ENCODE measurements at places on chromosomes 6 and 20.

DNA sequence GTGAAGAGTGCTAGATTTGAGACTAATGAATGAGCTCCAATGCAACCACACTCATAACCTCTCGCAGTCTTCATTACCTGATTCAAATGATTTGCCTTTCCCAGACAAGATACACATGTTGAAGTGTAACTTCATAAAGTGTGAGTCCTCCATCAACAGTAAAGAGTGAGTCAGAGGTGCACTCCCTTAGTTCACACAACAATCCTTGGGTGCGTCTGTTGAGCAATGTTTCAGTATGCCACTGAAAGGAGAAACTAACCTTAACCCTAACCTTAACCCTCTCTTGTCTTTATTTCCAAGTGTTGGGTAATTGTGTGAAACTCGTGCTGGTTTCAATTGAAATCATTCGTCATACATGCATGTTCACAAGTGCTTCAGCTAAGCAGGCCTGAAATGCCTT, 21.0 kb upstream of the RIN2 start:
- no peak for DNase-seq

GRCh38 chr6:25172819-25173218, 106.4 kb upstream of the CARMIL1 start:
- DNase-seq, result no peak

GRCh38 chr20:4445784-4446183, 275.9 kb upstream of the PRND start:
- DNase-seq, result no peak

DNA sequence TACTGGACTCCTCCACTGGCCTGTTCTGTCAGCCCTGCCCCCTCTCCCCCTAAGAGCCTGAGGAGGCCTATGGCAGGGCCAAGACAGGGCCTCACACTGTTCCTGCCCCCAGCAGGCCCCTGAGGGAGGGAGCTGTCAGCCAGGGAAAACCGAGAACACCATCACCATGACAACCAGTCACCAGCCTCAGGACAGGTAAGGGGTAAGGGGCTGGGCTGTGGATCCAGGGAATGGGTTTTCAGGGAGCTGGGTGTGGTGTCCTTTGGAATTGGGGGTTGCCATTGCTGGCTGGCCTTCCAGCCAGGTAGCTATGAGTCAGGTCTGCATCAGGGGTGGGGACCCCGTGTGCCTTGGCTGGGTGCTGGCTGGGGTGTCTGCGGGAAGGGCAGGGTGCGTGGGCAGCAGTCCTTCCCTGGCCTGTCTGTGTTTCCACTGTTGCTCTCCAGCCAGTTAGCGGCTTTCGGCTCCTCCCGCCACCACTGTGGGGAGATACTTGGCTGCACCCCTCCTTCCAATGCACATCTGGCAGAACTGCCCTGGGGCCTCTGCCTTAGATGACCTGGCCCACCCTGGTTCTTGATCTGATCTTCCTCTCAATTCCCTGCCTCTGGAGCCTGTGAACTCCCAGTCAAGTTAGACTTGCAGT, 3.9 kb downstream of the SLC29A1 start:
- DNase-seq, result no peak

DNA sequence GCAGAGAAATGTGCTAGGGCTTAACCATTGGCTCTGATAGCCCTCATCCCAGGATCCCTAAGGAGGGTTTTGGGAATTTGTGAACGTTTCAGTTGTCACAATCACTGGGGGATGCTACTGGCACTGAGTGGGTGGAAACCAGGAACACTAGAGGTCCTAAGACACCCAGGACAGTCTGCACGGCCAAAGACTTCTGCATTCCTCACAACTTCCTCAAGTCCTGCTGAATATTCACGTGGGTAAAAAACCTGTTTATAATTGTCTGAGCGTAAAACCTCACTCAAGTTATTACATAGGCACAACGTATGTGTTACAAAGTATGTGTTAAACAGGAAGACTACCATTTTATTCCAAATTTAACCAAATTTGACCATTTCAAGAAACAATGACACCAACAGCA, 52.4 kb downstream of the GMDS start:
- DNase-seq, result no peak

GRCh38 chr20:18164356-18164755, 26.7 kb downstream of the KAT14 start:
- DNase-seq, result no peak

DNA sequence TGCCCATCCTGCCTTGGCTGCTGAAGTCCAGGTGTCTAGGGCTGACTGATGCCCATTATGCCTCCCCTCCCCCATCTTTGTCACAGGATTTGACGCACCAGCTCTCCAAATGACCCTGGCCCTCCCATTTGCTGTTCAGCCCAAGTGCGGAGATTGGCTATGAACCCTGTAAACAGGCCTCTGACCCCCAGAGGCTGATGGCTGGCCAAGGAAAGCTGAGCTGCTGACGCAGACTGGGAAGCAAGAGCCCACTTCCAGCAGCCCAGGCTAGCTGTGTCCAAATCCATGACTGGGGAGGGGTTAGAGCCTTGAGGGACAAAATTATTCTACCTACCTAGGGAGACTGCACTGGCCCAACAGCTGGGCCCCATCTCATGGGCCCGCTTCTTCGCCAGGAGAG, 797 bp upstream of the GNRH2 start:
- no peak for DNase-seq

DNA sequence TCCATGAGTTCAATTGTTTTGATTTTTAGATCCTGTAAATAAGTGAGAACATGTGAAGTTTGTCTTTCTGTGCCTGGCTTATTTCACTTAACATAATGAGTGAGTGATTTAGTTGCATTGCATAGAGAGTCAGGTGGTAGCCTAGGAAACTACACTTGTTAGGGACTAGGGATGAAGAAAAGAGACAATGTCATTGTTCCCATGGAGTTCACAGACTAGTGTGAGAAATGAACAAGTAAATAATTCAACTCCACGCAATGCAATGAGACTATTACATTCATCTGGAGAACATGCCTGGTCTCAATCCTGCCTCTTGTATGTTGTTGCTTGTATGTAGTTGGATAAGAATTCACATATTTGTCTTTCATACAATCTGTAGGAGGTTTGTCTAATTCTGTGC, 76.3 kb upstream of the B3GAT2 start:
- DNase-seq, result no peak

DNA sequence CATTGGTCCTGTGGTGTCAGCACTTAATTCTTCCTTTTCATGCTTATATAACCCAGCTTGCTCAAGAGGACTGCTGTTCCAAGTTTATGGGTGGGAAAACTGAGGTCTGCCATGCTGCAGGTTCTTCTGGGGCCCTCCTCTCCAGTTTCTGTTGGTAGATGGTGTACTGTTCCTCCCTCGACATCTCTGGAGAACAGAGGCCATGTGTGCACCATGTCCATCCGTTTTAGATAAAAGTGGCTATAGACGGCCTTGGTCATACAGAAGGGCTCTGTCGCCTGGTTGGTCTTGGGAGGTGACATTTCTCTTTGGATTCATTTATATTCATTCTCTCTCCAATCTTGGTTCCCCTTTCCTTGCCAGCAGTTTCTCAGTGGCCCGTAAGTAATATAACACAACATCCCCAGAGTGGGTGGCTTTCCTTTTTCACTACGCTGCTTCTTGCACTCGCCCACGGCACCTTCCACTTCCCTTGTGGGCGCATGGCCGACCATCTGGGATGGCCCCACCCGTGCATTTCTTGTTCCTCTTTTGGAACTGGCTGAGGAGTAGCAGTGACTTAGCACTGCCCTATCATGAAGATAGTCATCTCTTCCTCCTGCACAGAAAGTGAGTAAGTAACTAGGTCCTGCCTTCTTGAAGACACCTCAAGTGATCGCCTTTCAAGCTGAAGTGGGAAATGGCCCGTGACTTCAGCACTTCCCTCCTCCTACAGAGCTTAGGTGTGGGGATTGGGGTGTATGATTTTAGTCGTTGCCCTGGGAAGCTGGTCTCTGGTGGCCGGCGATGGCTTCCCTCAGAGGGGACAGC, 94.2 kb downstream of the RREB1 start:
- no peak for DNase-seq

GRCh38 chr6:158020811-158021210, 39.1 kb downstream of the SYNJ2 start:
- DNase-seq, result no peak

- no peak for DNase-seq
Measured at GRCh38 chr20:9996944-9997343, 37.8 kb upstream of the ANKEF1 start.

GRCh38 chr6:134240665-134241431, 77.1 kb downstream of the SGK1 start:
- no peak for DNase-seq

GRCh38 chr6:101224751-101225150, 168.8 kb upstream of the GRIK2 start:
- DNase-seq, result no peak

GRCh38 chr6:123849406-123849805, 45.7 kb downstream of the NKAIN2 start:
- no peak for DNase-seq

DNA sequence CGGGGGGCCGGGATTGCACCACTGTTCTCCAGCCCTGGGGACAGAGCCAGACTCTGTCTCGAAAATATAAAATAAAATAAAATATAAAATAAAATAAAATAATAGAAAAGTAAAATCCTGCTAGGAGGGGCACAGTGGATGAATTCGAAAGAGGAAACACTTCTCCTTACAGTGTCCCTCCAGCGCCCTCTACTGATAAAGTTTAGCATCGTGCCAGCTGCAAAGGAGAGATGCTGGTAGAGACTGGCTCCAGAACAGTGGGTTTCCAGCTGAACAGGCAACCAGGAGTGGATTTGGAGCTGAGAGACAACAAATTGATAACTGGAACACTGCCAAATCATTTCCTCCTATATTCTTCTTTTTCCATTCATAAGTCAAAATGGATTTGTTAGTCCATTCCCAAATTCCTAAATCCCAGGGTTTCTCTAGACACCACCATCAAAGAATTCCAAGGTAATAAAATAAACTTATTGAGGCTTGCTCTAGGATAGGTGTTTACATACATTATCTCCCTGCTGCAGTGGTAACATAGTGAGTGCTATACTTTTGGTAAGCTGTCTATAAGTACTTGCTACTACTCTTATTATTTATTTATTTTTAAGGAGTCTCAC, 31.7 kb upstream of the TBPL1 start:
- DNase-seq, result peak; percentile 63

DNA sequence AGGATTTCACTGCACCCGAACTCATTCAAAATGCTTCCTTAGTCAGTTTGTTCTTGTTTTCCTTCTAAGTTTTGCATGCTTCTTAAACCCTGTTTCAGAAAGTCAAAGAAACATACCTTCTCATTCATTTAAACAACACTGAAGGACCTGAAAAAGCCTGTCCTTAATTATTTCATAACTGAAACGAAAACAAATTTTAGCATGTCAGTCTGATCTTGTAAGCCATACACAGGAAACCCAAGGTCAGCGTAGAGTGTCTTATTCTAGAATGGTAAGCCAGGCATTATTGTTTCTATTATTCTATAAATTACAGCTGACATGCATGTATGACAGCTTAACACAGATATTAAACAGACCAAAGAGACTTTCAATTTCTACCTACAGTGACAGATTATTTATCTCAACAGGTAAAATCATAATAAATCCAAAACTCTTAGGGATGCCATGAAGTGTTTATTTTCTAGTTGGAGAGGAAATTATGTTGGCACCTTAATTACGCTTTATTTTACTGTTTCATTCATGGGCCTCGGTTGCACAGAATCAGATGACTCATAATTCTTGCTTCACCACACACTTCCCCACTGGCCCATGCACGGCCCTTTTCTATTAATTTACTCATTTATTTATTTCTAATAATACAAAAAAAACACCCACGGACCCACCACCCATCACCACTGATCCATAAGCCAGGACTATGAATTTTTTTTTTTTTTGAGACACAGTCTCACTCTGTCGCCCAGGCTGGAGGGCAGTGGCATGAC, 39.3 kb upstream of the DUSP22 start:
- DNase-seq, result no peak
